ENCODE measurements at places on chromosomes 7 and 10. TPM values are rescaled to one million over a fixed set of nuclear protein-coding genes. Genes with fewer than 3 reads are reported as not detected.

GRCh38 chr7:88758381-88759229 lies 895 bp upstream of the ZNF804B start:
- peak; percentile 26 for DNase-seq

GRCh38 chr7:125090596-125090995 lies 161.0 kb upstream of the POT1 start:
- no peak for DNase-seq

- no peak for DNase-seq
These were observed 151.3 kb downstream of the LRRN3 start for GRCh38 chr7:111242141-111242755.

The SFR1 gene
- total RNA-seq: 15.5 TPM

The TMEM270 gene
- not detected for total RNA-seq

The LIPJ gene
- 3.7 TPM for total RNA-seq

GRCh38 chr7:9600974-9601373 lies 1167.6 kb downstream of the NXPH1 start:
- DNase-seq: no peak

DNA sequence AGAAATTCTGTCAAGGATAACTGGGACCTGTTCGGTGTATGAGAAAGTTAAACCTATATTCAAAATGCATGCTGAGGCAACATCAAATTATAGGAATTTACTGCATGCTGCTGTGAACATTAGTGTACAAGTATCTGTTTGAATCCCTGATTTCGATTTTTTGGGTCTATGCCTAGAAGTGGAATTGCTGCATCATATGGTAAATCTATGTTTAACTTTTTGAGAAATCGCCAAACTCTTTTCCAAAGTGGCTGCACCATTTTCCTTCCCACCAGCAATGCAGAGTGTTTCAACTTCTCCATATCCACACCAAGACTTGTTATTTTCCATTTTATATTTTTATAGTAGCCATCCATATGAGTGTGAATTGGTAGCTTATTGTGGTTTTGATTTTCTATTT lies 306.7 kb downstream of the GPR158 start:
- no peak for DNase-seq

The NEUROG3 gene
- total RNA-seq: not detected

The GDF2 gene
- total RNA-seq: not detected

DNA sequence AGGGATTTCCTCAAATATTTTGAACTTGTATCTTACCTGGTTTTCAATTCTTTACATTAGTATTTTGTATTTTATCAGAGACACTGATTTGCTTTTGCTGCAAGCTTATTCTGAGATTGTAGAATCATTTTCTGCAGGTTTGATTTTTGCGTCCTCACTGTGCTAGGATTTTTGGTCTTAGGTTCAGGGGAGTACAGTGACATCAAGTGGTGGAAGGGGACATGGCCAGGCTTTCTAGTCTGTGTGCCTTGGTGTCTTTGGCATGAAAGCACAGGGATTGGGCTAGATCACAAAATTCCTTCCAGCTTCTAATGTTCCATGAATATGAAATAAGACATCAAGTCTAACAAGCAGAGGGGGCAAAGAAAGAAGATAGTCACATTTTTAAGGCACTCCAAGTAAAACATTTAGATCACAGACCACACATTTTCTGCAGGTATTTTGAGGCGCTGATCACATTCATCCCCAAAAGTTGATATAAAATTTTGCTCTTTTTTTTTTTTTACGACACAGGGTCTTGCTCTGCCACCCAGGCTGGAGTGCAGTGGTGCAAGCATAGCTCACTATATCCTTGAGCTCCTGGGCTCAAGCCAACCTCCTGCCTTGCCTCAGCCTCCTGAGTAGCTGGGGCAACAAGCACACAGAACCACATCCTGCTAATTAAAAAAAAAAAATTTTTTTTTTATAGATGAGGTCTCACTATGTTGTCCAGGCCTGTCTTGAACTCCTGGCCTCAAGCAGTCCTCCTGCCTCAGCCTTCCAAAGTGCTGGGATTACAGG lies 124.4 kb downstream of the PON1 start:
- peak; percentile 31 for DNase-seq

The ATP6V0A4 gene
- total RNA-seq: 2.4 TPM

- no peak for DNase-seq
These were observed 96.4 kb downstream of the CALD1 start for GRCh38 chr7:134875867-134876266.

GRCh38 chr7:100804681-100805431 lies 22.5 kb downstream of the EPHB4 start:
- no peak for DNase-seq

DNA sequence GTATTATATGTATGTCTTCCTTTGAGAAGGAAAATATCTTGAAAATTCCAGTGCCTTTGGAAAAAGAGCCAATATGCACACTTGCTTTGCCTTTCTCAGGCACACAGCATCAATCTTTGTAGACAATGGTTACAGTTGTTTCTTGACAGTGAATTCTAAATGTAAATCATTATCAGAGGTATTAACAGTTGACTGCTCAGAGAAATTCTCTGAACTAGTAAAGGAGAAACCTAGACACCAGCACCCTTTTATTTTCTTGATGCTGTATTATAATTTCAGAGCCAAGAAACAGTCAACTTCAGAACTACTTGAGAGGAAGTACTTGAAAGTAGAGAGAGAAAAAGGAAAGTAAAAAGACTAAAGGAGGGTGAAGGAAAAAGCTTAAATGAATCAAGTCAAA lies 185.8 kb upstream of the SMIM30 start:
- no peak for DNase-seq

DNA sequence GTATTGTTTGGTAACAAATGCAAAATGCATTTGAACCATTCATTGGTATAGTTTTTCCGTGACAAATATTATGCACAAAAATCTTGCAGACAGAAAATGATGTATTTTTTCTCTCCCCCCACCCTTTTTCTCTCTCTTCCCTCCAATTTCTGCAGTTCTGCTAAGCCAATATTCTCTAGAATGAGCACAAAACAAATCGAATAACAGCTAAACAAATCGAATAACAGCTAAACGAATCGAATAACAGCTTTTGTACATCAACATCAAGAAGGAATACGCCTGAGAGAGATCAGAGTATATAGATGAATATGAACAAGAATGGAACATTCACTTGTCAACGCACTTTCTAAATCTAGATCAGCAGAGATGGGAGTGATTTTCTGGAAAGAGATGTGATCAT lies 108.0 kb upstream of the KMT2E start:
- no peak for DNase-seq
